Skeletal muscle tissue (tissue), 5 donors: ENCODE measurements at places on chromosomes 6 and 20. TPM values are rescaled to one million over a fixed set of nuclear protein-coding genes. Genes with fewer than 3 reads are reported as not detected.

TOX2 gene
- not detected for total RNA-seq

FOXS1 gene
- total RNA-seq, result 3.1 TPM

MCCD1 gene
- total RNA-seq, result not detected

TOMM6 gene
- 92.4 TPM for total RNA-seq

EYS gene
- 2.1 TPM for total RNA-seq

POM121L2 gene
- total RNA-seq, result not detected

TFAP2A gene
- not detected for total RNA-seq

PPP1R14C gene
- total RNA-seq, result 14.1 TPM
